ENCODE measurements at places on chromosomes 12 and 14.

DNA sequence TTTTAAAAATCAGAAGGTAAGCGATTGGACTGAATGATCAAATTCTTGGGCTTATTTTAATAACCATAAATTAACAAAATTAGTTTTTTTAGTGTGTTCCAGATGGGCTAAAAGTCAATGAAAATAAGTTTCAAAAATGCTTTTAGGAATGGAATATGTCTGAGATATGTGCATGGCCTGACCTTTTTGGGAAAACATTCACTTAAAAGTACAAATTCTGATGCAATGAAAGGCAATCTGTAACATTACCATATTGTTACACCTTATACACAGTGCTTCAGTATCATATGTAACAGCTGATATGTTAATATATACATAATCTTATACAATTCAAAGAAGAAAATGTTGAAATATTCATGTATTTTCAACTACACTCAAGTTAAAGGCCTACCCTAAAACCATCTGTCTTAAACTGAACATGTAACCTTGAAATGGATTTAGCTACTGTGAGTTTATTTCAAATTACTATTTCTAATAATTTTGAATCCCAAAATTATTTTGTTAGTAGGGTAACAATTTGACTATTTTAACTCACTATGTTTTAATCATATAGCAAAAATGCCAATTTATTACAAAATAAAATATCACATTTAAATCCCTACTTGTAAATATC, 84.8 kb downstream of the EEA1 start:
- DNase-seq: no peak

DNA sequence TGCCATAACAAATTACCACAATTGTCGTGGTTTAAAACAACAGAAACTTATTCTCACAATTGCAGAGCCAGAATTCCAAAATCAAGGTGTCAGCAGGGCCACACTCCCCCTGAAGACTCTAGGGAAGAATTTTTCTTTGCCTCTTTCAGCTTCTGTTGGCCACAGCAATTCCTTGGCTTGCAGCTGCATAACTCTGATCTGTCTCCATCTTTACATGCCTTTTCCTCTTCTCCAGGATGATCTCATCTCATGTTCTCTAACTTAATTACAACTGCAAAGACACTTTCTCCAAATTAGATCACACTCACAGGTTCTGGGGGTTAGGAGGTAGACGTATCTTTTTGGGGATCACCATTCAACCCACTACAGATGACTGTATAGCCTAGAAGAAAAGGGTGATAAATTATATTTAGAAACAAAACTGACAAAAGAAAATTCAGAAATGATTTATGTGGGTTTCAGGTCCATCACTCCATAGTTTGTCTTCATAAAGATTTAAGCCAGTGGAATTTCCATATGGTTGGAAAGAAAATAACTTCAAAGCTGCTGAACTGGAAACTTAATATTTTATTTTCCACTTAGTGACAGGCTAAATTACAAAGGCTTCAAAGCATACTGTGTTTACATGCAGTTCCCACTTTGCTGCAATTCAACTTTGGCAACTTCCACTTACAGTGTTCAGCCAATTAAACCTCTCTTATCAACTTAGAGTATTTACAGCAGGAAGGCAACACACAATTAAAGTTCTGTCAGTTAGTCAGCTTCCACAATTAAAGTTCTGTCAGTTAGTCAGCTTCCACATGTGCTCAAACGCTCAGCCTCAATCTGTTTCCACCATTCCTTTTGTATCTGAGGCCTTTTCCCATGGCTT, 213.3 kb downstream of the EPS8 start:
- DNase-seq: no peak

- no peak for DNase-seq
These were observed 104.2 kb upstream of the ABCD2 start for GRCh38 chr12:39723831-39724230.

DNA sequence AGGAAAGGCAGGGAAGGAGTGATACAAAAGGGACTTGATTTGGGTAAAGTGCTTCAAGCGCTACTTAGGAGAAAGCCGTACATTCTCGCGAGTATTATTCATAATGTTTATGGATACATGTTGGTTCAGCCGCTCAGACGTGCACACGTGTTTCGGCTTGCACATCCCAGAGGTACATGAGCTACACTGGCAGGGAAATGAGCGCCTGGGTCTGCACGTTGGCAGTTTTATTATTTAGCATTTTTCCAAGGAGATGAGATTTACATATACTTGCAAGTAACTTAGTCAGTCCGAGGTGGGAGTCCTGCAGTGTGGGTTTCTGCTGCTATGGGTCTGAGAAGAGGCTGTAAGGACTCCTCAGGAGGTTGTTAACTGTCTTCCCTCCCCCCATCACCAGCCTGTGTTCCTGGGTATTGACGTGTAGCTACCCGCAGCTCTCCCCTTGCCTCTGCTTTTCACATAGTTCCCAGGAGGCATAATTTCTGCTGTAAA, 1.5 kb downstream of the PRKCH start:
- DNase-seq: no peak

DNA sequence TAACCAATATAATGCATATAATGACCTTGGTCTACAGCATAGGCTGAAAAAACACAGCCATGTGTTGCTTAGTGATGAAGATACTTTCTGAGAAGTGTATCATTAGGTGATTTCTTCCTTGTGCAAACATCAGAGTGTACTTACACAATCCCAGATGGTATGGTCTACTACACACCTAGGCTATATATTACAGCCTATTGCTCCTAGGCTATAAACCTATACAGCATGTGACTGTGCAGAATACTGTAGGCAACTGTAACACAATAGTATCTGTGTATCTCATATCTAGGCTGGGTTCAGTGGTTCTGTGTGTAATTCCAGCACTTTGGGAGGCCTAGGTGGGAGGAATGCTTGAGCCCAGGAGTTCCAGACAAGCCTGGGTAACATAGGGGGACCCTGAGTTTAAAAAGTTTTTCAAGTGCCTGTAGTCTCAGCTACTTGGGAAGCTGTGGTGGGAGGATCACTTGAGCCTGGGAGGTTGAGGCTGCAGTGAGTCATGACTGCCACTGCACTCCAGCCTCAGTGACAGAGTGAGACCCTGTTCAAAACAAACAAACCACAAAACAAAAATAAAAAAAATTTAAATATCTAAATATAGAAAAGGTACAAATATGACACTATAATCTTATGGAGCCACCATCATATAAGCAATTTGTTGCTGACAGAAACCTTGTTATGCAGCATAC, 66.6 kb downstream of the GRIP1 start:
- DNase-seq: no peak

Measured in GM12864 (cell line).